ENCODE measurements at places on chromosomes 6 and 20. TPM values are rescaled to one million over a fixed set of nuclear protein-coding genes. Genes with fewer than 3 reads are reported as not detected.

- no peak for DNase-seq
Measured at GRCh38 chr6:158064725-158065251, 83.1 kb downstream of the SYNJ2 start.

DNA sequence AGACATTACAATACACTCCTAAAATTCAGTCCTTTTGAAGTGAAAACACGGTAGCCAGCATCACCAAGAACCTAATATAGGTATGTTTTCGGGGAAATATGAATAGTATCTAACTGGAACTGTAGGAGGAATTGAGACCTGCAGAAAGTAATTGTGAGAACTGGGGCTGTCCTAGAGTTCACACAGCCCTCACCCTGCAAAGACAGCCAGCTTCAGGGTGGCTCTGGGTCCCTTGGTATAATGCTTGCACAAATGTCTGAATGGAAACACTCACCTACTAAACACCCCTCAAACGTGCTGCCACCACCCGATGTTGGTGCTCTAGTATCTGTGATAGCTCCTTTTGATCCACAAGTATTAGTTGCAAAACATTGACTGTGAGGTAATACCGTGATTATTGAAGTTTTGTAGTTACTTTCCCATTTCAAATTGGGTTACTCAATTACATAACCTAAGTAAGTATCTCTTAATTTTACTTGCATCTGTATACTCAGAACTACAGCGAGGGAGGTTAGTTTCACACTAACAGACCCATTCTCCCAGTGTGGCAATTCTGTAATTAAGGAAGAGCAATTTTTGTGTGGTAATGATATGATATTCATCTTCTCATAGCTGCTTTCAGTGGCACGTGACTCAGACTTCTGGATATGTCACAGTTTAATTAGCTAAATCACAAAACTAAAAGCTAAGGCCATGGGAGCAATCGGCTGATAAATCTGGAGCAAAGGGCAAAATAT, 129.5 kb downstream of the INSM1 start:
- DNase-seq, result no peak

DNA sequence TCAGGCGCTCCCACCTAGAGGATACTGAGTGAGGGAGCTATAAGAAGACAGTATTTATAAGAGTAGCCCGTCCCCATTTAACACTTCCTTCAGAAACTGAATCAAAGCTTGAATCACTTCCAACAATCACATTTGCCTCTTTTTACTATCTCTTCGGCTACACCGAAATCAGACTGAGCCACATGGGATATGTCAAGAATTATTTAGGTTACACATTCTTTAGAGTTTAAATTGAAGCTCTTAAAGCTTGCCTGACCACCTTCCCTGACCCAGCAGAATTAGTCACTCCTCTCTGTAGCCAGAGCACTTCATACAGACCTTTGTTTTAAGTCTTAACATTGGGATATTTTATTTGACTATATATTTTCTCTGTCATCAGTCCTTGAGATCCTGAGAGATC, 163.7 kb downstream of the MAFB start:
- DNase-seq, result no peak

Gene BFSP1
- total RNA-seq, result not detected

GRCh38 chr6:79869184-79869583, 78.2 kb downstream of the ELOVL4 start:
- DNase-seq, result no peak

- no peak for DNase-seq
Measured at GRCh38 chr20:48744515-48744914, 83.3 kb downstream of the PREX1 start.

- DNase-seq, result no peak
Measured at GRCh38 chr6:46538800-46539480, 47.7 kb upstream of the RCAN2 start.

Data from neural progenitor cell (in vitro differentiated cells).